ENCODE measurements at places on chromosomes 4 and X.

- peak; percentile 72 for DNase-seq
Observed at GRCh38 chr4:337932-338758, 531 bp downstream of the ZNF141 start.

- DNase-seq: no peak
Observed at GRCh38 chrX:2875136-2875481, 46.4 kb downstream of the GYG2 start.

DNA sequence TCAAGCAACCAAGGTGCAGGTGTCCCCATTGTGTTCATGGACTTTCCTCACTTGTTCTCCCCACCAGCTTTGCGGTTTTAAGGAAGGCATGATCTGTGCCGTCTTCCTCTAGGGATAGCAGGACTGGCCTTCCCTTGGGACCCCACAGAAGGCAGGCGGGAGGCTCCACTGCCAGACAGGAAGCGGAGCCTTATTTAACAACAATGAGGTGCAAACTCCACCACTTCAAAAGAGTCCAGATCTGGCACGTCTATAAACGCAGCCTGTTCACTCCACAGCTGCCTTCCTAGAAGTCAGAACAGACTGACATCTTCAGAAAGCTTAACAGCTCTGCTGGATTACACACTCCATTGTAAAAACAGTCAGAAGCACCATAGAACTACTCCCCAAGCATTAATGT is 1.7 kb upstream of the GPR143 start:
- no peak for DNase-seq

DNA sequence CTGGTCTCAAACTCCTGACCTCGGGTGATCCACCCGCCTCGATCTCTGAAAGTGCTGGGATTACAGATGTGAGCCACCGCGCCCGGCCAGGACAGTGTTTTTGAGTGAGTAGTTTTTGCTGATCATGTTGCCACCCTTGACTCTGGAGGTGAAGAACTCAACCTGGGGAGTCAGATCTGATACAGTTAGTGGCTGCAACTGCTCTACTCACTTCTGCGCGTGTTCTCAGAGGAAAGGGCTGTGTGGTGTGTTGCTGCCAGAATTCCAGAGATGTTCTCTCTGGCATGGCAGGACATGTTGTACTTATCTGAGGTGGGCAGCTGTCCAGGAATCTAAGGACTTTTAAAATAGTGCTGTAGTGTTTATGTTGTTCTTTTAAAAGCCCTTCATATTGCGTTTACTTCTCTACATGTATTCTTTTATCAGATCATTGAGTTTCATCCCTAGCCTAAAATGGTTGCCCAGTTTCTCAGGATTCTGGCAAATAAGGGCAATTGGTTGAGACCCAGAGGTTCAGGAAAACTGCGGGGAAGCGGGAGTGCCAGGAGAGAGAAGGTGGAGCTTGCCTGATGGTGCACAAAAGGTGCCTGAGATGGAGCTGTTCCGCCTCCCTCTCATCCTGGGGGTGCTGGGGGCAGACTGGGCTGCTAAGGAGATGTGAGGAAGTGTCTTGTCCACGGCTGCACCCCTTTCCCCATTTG is 97.7 kb downstream of the ARHGAP10 start:
- no peak for DNase-seq

- DNase-seq: no peak
Observed at GRCh38 chr4:170001011-170001744, 25.0 kb downstream of the MFAP3L start.

GRCh38 chrX:56995271-56995994 is at the start of gene SPIN3:
Gene SPIN3 (minus strand): TSS chrX:56995541. CDS start chrX:56994947, 594 bp downstream.
- peak; percentile 46 for DNase-seq

DNA sequence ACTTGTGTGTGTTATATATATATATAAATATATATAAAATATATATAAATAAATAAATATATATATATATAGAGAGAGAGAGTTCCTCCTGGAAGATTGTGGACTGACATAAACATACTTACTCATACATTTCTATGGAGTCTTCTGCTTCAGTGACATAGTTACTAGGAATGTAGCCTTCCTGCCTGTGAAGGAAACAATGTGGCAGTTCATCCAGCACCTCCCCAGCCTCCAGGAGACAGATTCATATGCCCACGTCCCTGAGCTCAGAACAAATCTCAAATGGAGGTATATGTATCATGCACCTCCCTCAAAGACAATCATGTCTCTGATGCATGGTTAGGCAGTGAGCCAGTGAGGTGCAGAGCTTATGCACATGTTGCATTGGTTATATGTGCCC is 11.4 kb upstream of the TIMM8A start:
- DNase-seq: no peak

DNA sequence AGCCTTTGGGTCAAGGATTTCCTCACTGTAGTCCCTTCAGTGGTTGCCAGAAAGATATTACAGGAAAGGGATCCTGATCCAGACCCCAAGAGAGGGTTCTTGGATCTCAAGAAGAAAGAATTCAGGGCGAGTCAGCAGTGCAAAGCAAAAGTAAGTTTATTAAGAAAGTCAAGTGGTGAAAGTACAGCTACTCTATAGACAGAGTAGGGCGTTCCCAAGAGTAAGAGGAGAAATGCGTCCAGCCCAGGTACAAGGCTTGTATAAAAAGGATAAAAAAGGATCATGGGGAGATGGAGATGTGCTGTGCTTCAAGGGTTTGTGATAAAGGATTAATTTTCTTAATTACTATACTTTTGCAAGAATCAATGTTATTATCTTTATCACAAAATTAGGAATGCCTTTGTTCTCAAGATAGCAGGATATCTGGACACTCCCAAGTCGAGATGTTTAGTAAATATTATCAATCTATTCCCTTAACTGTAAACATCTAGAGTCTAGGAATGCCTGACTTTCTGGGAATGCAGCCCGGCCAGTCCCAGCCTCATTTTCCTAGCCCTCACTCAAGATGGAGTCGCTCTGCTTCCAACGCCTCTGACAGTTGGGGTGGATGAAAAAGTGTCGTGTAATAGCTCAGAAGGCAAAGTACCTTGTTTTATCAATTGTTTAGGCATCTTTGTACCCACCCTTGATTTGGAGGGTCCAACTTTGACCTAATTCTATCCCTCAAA is 360.7 kb downstream of the GPM6A start:
- DNase-seq: no peak

DNA sequence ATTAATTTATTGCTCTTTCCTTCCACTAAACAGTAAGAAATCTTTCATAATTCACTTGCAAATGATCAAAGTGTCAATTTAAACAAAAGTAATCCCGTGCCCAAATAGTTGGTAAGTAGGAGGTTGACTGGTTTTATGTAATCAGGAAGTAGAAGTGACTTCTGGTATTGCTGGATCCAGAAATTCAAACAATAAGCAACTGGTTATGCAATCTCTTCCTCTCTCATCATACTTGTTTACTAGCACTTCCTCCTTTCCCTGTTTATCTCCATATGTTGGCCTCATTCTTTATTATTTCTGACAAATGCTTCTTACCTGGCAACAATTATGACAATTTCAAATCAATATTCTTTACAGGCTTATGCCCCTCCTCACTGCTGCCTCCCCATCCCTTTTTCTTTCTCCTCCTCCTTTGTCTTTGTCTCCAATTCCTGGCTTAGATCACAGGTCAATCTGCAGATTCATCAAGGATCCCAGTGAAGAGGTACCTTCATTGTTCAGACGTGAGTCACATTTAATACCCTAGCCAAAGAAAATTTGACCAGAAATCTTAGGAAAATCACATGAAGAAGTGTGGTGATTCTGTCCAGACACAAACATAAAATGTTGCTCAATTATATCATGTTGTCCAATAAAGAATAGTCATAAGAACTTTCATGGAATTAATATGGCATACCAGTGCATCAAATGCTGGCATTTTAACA is 323.2 kb upstream of the PCDH7 start:
- DNase-seq: no peak

- no peak for DNase-seq
Observed at GRCh38 chr4:15677507-15677988, 4.1 kb upstream of the FAM200B start.

- no peak for DNase-seq
Observed at GRCh38 chrX:15056044-15056443, 182.8 kb downstream of the MOSPD2 start.

- no peak for DNase-seq
Observed at GRCh38 chr4:179097741-179098140, 1655.5 kb upstream of the AGA start.

GRCh38 chr4:159500861-159501260 is 398.0 kb downstream of the RAPGEF2 start:
- DNase-seq: no peak

GRCh38 chr4:69653147-69653546 is at the start of gene UGT2A1:
Gene UGT2A1 (minus strand): TSS chr4:69653247. CDS start chr4:69647644, 5,603 bp downstream.
- no peak for DNase-seq

GRCh38 chr4:145230726-145231125 is 50.3 kb upstream of the OTUD4 start:
- no peak for DNase-seq

DNA sequence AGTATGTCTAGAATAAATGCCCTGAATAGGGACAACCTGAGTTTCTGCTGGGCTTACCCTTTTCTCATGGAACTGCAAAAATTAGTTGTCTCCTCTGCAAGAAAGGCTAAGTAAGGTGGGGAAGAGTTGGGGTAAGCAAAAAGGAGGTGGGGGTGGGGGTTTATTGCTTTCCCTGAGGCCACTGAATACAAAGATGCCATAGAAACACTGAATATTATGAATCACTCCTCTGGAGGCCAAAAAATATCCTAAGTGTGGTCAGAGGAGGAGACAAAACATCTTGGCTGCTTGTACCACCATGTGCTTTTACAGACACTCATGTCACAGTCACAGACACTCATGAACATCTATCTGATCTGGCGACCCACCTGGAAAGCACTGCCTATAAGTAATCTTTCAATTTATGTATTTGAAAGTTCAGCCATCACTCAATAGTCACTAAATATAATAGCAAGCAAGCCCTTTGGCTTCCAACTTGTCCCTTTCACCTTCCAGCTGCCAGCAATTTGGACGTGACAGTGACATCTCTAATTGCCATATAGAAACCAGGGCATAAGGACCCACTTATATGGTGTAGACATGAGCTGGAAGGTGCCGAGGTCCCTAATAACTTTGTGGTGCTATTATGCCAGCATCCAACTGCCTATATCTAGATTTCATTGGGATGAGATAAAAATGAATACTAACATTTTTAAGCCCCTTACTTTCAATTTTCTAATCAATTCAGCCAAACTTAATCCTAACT is 122.7 kb upstream of the CBR4 start:
- DNase-seq: no peak
